Activated CD4-positive, CD25-positive, alpha-beta regulatory T cell treated with anti-CD3 and anti-CD28 coated beads, Interleukin-2, amount 50 U/mL, for 72 hours (primary cell): ENCODE measurements at places on chromosomes 4 and X.

GRCh38 chr4:105560421-105560848 lies 8.0 kb downstream of the ARHGEF38 start:
- no peak for DNase-seq

- no peak for DNase-seq
These were observed 162.4 kb upstream of the GPRIN3 start for GRCh38 chr4:89469930-89470375.

- no peak for DNase-seq
These were observed 457.9 kb downstream of the FAT4 start for GRCh38 chr4:125772680-125773079.

DNA sequence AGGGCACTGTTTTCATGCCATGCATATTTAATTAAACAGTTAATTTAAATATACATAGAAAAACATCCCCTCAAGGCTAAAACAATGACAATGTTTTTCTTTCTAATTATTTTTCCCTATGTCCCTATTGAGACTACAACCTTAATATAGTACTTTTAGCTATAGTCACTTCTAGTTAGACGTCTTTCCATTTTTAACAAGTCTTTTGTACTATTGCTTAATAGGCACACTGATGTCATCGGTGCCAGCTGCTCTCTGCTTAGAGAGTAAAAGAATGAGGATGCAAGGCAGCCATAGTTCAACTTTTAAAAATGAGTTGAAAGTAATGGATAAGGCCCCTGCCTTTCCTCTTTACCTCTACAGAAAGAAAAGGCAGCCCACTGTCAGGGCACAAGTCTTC lies 191.1 kb downstream of the KCTD8 start:
- no peak for DNase-seq

DNA sequence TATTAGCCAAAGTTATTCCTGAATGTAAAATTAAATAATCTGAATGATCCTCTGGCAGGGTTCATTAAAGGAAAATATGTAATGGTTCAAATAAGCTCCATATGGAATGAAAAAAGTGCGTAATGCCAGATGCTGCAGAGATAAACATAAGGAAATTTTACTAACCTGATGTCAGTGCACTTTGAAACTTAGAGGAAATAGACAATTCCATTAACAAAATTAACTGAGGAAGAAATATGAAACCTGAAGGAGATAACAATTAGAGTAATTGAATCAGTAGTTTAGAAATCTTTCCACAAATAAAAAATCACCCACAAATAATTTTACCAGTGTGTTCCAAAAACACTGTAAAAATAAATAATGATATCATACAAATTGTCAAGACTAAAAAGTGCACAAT lies 387.5 kb downstream of the GRIA2 start:
- DNase-seq, result no peak

DNA sequence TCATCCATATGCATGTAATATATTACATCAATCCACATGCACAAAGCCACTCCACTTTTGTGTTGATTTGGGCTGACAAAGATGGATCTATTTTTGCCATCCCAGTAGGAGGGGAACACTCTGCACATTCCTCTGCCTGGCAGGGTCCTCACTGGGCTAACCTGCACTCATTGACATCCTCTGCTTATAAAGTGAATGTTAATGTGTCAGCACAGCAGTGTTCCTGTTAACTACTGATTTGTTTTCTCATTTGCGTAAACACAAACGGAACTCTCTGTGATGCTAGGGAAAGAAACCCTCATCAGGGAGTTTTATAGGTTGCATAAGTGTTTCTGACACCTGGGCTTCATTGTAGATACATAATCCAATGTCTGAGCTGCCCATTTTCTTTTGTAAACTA lies 826.0 kb downstream of the RAB28 start:
- no peak for DNase-seq

DNA sequence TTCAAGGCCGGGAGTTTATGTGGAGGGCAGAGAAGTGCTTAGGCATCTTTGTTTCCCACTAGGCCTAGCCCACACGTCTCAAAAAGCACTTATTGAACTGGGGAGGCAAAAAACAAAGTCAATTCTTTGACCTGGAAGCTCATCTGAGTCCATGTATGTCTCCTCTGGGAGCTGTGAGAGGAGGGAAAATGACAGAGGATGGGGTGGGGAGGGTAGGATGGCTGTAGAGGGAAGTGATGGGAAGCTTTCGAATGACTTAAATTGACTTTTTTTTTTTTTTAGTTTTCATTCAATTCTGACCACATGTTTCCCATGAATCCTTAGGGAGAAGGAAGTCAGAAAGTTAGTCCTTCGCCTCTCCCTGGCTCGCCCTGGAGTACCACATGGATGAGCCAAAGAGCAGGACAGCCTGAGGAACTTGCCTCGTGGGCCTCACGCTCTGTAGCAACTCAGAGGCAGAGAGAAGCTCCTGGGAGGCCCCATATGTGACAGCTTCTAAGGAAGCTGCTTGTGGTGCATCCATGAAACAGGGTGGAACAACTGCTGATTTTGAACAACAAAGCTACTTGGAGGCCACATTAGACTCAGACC lies 45.0 kb downstream of the NHSL2 start:
- DNase-seq, result no peak

DNA sequence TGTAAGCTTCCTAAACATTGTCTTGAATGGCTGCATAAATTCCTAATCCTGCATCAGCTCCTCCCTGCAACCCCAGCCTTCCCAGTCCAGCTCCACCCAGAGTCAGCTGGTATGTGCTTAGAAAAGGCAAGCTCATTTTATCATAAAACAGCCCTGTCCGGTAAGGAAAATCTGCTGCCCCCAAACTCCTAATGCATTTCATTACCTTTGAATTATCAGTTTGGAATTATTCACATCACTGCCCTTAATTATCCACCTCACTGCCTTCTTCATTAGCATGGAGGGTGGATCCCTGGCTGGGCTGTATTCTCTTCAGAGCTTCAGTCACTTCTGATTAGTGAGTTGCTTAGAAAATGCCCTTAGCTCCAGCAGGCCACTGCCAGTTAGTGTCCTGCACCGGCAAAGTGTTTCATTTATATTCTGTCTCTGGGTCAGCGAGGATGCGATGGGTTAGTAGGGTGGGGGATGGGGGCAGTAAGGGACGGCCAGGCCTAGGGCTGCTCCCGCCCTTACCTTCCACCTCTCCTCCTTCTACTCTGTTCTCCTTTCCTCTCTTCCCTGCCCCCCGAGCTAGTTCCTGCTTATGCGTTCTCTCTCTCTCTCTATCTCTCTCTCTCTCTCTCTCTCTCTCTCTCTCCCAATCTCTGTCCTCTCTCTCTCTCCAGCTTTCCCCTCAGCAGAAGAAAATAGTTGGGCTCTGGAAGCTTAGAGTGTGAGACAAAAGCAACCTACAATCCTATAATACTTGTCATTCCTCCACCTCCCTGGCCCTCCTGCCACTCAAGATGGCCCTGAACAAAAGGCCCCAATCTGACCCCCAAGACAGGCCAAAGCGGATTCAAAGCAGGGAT lies 174.8 kb upstream of the KLF3 start:
- no peak for DNase-seq

- no peak for DNase-seq
These were observed 61.6 kb downstream of the STX18 start for GRCh38 chr4:4480205-4480604.

DNA sequence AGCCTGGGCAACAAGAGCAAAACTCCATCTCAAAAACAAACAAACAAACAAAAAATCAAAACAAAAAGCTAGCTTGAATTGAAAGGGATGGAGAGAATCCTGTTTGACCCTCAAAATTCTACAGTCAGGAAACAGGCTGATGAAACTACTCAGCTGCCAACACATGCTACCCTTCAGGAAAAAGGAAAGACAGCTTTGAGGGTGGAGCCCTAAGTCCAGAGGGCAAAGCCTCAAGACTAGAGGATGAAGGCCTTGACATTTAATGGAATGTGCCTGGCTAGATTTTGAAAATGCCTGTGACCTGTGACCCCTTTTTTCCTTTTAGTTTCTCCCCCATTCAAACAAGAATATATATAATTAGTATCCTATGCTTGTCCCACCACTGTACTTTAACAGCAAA lies 27.1 kb downstream of the MORC4 start:
- no peak for DNase-seq

DNA sequence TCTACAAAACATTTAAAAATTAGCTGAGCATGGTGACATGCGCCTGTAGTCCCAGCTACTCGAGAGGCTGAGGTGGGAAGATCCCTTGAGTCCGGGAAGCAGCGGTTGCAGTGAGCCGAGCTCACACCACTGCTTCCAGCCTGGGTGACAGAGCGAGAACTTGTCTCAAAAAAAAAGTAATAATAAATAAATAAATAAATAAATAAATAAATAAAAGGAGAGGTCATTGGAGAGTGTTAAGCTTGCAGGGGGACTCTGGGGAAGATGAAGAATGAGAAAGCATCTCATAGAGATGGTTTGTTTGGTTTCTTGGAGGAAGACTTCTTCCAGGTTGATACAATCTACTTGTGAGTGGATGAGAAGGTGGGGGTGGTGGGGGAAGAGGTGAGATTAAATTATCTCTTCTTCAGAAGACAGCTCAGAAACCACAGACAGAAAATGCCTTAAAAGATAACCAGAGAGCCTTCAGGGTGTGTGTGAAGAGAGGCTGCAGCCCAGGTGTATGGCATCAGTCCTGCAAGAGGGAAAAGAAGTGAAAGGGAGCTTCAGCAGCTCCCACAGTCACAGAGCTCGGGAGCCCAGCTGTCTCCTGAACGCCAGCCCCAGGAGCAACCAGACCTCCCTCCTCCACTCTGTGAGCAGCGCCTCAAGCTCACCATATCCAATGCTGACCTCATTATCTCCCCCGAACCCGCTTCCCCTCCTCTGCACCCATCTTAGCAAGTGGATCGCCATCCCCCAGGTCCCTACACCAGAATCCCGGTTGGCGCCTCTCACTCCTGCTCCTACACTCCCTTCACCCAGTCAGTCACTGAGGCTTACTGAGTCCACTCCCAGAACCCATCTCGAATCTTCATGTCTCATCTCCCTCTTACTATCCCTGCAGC lies 48.2 kb downstream of the RBM47 start:
- no peak for DNase-seq

DNA sequence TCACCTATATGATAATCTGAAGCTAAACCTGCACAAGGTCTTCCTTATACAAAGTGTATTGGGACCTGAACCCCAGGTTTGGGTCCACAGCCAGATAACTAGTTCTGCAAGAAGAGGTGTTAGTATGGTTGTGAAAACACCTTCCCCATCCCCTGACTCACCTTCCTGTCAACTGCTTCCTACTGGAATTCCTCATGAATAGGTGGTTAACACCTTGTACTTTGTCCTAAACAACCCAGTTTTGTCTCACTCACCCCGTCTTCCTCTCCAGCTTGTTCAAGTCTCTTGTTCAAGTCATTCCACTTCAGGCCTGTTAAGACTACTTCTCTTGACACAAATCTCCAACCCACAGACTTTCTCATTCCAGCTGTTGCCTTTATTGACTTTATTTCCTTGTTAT lies 45.5 kb downstream of the CCNG2 start:
- no peak for DNase-seq

DNA sequence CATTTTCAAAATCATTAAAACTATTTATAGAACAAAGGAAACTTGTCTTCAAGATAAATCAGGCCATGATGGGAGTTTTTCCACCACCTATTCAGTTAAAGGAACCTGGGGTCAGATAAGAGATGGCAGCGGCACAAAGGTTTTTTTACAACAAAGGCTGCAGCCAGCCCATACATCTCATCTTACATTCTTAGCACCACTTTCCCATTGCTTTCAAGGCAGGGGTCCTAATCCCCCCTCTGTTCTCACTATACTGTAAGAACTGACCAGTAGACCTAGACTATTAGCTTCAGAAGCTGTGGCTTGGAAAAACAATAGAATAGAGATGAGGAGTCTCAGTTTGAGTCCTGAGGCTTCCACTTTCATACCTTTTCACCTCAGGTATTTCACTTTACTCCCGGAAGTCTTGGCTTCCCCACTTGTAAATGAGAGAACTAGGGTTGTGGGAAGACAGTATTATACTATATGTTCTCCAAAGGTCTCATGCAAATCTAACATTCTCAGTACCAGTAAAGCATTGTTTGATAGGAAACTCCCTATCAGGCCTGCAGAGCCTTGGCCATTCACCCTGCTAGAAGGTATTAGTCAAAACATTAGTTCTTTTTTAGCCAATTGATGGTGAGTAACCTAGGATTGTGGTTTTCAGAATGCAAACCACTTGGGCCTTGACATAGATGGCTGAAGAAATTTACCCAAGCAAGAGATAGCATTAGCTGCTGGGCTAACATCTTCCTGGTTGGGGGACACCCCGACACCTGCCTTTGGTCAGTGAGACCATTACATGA lies 182.9 kb upstream of the PBDC1 start:
- no peak for DNase-seq
